Stimulated activated effector memory CD8-positive, alpha-beta T cell treated with anti-CD3 and anti-CD28 coated beads, Interleukin-12 subunit alpha, Interleukin-12 subunit beta, amount 100 ng/mL, for 72 hours (primary cell): ENCODE measurements at places on chromosomes 12 and 14.

- DNase-seq, result no peak
Measured at GRCh38 chr12:53453953-53454640, 2.2 kb downstream of the PCBP2 start.

GRCh38 chr12:27711317-27711682 is 668 bp downstream of the MRPS35 start:
- no peak for DNase-seq

DNA sequence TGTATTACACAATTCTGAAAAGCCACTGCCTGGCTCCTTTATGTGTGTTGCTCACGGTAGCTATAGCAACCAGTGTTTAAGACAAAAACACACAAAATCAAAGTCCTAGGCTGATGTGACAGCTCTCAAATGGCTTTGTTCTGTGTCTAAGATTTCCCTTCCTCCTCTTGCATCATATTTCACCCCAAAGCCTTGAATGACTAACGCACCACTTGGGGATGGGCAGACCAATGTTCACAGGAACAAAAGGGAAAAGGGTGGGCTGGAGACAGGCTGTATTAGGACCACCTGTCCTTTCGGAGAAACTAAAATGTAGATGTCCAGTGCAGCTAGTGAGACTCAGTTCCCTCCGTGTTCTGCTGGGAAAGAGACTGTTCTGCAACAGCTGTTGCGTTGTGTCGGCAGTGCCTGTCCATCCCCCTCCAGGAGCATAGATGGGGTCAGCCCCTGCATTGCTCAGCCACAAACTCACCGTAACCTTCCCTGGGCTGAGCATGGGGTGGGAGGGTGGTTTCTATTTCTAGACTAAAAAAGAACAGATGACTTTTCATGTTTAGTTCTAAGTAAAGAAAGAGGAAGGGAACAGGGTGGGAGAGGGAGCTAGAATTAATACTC is 26.8 kb upstream of the DAAM1 start:
- DNase-seq, result no peak

GRCh38 chr12:72307229-72307628 is 35.1 kb downstream of the TRHDE start:
- DNase-seq, result no peak
